ENCODE measurements at places on chromosomes 2 and 18.

- DNase-seq, result no peak
These were observed 41.5 kb downstream of the SLC38A11 start for GRCh38 chr2:164913640-164914350.

DNA sequence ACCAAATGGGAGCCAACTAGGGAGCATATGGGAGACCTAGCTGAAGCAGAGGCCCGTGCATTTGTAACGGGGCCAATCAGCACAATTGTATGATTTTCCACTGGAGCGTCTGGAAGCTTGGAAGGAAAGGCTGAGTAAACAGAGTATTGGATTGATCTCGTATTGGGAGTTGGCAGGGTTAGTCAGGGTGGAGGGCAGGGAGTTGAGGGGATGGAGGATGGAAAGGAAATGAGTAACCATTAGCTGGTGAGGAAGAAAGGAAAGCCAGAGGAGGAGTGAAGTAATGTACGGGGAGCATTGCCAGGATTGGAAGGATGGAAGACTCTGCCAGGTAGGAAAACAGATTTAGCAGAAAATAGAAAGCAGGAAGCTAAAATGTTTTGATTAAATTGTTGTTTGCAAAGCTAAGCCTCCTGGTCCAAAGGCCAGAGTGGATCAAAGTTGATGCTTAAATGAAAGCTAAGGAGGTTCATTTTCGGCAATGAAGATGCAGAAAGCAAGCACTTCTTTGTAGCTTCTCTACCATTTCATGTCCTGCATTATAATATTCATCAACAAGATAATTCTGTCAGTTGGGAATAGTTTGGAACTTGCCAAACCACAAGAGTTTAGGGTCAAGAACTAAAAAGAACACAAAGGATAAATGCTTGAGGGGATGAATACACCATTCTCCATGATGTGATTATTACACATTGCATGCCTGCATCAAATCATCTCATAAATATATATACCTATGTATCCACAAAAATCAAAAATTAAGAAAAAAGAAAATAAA is 75.6 kb upstream of the TTN start:
- DNase-seq, result no peak

GRCh38 chr2:128028668-128029054 is 802 bp upstream of the SAP130 start:
- no peak for DNase-seq

DNA sequence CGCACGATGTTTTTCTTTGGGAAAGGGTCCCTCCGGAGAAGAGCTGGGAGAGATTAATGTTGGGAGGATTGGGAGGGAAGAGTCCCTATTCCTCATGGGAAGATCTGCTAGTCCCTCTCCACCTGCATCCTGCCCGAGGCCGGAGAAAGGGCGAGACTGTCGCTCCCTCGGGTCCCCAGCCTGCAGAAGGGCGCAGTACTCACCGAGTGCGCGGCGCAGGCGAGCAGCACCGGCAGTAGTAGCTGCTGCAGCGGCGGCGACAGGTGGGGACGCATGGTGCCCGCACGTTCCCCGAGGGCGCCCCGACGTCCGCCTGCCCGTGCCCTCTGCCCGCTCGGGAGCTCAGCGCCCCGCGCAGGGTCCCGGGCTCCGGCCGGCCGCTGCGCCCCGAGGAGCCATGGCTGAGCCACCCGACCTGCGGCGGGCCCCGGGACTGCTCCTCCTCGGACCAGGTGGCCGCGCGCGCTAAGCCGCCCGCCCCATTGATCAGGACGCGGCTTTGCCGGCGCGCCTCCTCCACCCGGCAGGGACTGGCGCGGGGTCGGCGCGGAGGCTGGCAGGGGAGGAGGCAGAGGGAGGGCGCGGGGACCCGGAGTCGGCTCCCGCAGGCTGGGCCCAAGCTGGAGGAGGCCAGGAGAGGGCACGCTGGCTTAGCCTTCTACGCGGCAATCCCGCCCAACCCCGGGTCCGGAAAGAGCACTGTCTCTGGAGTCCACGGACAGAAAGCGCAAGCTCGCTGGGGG is at the start of gene SCTR:
TSS of gene SCTR (minus strand) at position 532 of the 743 bp plus-strand sequence. CDS start at position 275, 257 bp downstream.
- no peak for DNase-seq

GRCh38 chr2:68463287-68463877 is 3.7 kb downstream of the FBXO48 start:
- DNase-seq, result peak; percentile 79

DNA sequence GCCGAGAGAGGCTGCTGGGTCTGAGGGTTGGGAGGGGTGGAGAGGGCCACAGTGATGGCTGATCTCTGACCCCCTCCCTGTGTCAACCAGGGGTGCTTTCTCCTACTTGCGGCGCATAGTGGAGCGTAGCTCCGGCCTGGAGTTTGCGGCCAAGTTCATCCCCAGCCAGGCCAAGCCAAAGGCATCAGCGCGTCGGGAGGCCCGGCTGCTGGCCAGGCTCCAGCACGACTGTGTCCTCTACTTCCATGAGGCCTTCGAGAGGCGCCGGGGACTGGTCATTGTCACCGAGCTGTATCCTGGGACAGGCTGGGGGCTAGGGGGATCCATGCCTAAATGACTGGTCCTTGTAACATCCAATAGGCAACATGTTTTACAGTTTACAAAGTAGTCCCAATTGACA is 20.9 kb upstream of the GMPPA start:
- no peak for DNase-seq

DNA sequence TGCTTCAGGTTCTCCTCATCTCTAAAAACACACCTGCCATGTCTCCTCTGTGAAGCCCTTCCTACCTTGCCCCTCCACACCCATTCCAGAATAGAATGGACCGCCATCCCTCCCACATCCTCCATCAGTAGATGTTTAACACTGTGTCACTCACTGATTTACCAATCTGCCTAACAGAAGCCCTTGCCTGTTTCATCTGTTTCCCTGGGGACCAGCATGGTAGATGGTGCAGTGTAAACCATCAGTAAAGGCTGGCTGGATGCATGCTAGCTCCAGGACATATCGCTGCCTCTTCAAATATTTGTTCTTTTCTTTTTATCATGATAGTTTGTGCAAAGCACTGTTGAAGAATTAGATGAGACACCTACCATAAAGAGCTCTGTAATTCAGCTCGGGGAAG is 271.4 kb downstream of the PIEZO2 start:
- no peak for DNase-seq

GRCh38 chr18:72444798-72445155 is 99.4 kb downstream of the CBLN2 start:
- no peak for DNase-seq

- no peak for DNase-seq
These were observed 13.1 kb downstream of the PIEZO2 start for GRCh38 chr18:11136241-11136640.

- DNase-seq, result no peak
These were observed 35.2 kb downstream of the MTHFD2 start for GRCh38 chr2:74233648-74234047.

DNA sequence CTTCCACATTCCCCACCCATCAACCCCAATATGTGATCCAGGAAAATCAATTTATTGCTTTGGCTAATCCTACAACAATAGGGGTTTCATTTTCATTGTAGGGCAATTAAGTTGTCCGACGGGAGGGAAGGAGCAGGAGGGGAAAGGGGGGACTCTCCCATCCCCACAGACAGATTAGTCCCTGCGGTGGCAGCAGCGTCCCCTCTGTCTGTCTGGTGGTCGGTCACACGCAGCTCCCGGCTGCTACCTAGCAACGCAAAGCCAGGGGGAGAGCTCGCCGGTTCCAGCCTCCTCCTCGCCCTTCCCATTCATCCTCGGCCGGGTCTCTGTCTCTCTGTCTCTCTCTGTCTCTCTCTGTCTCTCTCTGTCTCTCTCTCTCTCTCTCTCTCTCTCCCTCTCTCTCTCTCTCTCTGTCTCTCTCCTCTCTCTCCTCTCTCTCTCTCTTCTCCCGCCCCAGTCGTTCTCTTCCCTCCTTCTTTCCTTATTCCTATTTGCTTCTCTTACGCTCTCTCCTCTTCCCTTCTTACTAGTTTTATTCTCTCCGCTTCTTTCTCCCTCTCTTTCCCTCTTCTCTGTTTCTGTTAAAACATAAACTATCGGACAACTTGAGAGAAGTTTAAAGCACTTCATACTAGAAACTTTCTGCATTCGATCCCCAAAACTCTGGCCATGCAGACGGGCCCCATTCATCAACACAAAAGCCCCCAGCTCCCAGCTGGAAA is 1.2 kb downstream of the LRP2 start:
- DNase-seq, result no peak

DNA sequence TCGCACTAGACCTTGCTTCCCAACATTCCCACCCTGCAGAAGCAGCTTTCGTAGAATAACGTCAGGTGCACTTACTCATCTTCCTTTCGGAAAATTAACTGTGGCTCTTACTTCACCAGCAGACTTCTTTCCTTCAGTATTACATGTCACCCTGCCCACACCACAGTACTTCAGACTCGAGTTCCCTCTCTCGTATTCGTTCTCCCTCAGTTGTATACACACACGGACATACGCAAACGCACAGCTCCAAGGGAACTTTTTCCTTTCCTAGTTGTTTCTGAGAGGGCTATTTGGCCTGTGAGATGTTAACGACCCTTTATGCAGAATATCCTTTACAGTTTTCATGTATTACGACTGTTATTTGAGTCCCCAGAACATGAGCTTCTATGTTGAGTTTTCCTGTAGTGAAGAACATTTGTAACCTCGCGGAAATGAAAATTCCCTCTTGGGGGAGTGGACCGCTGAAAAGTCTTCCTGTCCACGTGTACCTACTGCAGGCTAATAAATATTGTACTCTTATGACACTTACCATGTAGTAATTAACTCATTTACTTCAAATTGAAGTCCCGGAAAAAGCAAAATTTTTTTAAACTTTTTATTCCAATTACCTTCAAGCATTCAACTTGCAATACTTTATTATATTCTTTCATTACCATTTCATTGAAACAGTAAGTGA is 908 bp downstream of the ERLEC1 start:
- DNase-seq, result no peak

DNA sequence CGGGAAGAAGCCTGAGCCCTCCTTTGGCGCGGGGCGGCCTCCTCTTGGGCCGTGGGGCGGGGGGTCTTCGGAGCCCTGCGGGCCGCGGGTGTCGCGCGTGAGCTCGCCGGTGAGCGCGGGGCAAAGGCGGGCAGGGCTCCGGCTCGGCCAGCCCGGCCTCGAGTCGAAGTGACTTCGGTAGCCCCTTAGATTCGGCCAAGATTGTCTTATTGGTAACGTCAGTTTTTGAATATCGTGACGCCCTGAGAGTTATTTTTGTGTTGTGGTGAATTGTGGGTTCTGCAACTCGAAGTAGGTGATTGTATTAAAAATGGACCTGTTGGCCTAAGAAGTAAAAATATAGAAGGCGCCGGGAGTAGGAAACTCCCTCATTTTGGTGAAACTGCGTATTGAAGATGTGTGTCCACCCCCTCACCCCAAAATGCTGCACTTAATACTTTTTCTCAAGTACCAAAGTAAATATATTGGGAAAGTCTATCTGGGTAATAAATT is 669 bp downstream of the MARCHF7 start:
- peak; percentile 59 for DNase-seq

DNA sequence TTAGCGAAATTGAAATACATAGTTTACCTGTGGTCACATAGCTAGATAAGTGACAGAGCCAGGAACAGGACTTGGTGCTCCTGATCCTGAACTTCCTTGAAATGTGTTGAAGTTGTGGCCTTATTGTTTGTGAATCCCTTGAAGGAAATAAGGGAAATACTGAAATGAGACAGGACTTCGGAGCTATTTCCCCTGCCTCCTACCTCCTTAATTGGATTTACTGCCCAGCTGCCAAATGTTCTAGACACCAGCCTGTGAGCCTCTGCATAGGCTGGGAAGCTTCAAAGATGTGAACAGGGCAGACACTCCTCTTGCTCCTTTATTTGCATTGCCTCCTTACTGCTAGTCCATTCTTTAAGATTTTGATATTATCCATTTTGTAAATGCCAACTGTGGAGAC is 135.2 kb downstream of the PRPF40A start:
- no peak for DNase-seq

DNA sequence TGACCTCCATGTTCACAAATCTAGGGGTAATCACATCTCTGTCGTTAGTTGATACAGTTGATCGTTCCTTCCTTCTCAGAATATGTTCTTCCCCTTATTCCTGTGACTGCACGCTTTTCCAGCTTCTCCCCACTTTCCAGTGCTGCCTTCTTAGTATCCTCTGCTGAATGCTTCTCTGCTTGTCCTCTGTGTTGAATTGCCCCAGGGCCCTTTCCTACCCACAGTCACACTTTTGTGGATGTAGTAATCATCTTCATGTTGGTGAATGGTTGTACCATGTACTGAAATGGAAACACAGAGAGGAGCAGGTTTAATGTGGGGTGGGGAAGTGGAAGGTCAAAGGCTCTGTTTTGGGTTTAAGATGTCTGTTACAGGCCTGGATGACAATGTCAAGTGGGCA is 47.2 kb downstream of the EML6 start:
- no peak for DNase-seq

GRCh38 chr2:169746240-169746639 is 12.6 kb downstream of the KLHL23 start:
- no peak for DNase-seq

GRCh38 chr2:98399140-98399539 is 45.5 kb upstream of the INPP4A start:
- DNase-seq, result no peak

DNA sequence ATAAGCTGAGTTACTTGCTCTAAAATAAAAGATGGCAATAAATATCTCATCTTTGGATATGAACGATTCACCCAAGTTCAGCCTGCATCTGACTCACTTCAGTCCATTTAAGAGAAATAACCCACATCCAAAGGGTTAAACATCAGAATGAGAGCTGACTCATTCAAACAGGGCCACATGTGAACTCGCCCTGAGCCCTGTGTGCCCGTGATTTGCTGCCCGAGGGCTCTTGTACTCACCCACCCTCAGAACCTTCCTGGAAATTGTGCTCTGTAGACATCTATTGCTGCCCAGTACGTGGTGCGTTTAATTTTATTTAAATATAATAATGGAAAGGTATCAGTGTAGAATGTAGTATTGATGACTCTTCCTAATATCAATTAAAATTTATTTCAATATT is 66.9 kb upstream of the RBM44 start:
- no peak for DNase-seq

- no peak for DNase-seq
These were observed 1700.5 kb upstream of the TMEFF2 start for GRCh38 chr2:193895226-193895625.

- DNase-seq, result no peak
These were observed 2.3 kb downstream of the ASAP2 start for GRCh38 chr2:9208875-9209274.

GRCh38 chr18:74493689-74494088 is 2.5 kb upstream of the CNDP2 start:
- peak; percentile 81 for DNase-seq

All from CD4-positive, alpha-beta T cell treated with Interleukin-4 for 1 hour (primary cell).